ENCODE measurements at places on chromosomes 1 and 21. TPM values are rescaled to one million over a fixed set of nuclear protein-coding genes. Genes with fewer than 3 reads are reported as not detected.

DNA sequence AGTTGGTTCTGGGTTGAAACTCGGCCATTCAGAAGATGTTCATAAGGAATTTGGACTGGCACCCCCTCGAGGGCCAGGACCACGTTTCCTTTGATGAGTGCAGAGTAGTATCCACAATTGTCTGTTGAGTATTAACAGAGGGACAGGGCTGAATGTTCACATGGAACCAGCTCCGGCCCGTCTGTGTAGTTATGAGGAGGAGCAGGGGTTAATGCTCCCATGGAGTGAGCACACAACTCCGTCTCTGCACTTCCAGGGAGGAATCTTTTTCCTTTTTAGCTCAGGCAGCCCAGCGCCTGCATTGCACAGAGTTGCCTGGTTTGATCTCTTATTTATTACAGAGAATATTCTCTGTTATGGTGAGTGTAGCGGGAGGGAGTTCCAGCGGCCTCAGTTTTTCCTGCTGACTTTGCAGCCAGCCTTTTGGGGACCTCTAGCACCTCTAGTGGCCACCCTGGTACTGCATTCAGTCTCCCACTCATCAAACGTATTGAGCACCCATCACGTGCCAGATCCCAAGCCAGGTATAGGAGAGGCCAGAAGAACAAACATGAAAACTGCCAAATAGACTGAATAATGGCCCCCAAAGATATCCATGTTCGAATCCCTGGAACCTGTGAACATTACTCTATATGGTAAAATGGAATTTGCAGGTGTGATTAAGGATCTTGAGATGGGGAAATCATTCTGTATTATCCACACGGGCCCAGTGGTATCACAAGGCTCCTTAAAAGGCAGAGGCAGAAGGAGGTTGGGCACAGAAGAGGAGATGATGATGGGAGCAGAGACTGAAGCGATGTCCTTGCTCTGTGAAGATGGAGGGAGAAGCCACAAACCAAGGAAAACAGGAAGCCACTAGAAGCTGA lies 167.7 kb upstream of the CSF3R start:
- DNase-seq: no peak

GRCh38 chr1:19327301-19327700 lies 15.2 kb downstream of the SLC66A1 start:
- DNase-seq: no peak

DNA sequence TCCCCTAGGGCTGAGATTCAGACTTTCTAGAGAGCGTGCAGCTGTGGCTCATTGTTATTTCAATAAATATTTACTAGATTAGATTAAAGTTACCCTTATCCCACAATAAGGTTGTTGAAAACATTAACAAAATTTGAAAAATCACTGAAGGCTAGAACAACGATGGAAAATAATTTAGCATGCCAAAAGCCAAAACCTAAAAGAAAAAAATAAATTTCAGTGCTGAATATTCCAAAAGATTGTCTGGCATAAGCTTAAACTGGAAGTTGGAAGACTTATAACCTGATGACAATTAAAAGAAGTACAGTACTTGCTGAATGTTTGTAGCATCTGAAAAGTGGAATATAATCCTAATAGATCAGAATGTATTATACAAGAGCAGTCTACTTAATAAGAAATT lies 221.3 kb downstream of the USH2A start:
- no peak for DNase-seq

The VAV3 gene
- 39.3 TPM for total RNA-seq

The FYB2 gene
- 0.30 TPM for total RNA-seq

The LBR gene
- 64.8 TPM for total RNA-seq

The BCAR3 gene
- 14.2 TPM for total RNA-seq

DNA sequence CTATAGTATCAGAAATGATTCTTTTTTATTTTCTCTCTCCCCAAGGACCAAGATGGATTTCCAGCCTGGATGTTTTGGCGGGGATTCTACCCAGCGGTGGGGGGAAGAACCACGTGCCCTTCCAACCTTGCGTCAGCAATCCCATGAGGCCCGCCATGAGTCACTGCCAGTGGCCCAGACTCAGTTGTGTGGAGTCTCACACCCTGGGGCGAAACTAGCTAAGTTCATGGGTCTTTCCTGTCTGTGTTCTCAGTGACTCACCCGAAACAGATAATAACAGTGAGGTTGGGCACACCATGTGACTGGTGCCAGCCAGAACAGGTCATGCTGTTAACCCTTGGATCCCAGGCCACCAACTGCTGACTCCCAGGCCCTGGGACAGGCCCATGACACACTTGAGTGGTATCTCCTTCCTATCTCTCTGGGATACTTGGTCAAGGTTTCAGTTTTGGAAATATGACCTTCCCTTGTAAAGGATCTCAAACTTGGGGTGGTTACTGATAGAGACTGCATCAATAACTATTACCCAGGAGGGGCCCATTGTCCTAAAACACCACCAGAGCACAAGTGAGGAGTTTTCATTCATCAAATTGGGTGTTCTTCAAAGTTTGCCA lies 98.0 kb upstream of the DUSP10 start:
- no peak for DNase-seq

DNA sequence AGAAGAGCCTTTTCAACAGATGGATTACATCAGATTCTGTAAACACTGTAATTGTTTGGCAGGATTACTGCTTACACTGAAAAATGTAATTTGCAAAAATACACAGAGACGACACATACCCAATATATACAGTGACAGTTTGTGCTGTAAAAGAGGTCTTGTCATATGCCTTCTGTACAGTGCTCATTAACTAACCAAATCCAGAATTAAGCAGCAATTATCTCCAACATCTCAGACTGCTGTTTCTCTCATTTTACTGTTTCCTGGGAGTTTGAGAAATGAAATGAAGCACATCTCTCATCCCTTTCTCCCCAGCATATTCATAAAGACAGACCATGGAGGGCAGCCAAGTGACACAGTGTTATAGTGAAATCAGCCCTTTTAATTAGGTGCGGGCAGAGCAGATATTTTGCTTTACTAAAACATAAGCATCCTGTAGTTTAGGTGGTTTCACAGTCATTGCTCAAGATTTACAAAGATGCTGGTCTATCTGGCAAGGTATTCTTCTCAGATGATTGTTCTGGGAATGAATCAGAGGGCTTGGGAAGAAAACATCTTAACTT lies 618.4 kb upstream of the USP24 start:
- DNase-seq: peak; percentile 91

DNA sequence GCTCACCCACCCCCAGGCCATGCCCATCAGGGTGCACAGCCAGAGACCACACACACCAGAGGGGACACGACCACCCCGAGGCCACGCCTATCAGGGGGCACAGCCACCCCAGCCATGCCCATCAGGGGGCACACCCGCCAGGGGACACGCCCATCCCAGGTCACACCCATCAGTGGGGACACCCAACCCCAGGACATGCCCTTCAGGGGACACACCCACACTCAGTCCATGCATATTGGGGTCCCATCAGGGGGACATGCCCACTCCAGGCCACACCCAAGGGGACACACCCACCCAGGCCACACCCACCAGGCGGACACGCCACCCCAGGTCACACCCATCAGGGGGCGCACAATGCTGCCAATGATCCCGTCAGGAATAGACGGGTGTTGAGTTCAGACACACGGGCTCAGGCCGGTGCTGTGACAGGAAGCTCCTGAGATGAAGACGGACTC lies 20.7 kb downstream of the MCM3AP start:
- no peak for DNase-seq

DNA sequence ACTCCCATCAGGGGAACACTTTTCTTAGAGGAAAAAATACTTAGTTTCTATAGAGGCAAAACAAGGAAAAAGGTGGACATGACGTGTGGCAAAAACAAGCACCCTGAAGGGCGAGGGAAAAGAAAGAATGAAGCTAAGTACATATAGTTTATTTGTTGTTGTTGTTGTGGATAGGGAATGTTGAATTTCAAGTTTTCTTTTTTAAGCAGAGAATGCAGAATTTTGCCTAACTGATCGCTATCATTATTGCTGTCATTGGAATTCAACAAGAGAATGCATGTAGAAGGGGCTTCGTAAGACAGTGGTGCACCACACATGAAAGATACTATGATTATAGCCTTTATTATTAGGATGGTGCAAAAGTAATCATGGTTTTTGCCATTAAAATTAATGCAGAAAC lies 144.0 kb downstream of the LMO4 start:
- DNase-seq: no peak

The CHIT1 gene
- 2.6 TPM for total RNA-seq

- peak; percentile 54 for DNase-seq
Observed at GRCh38 chr1:68201546-68202238, 30.6 kb downstream of the WLS start.

DNA sequence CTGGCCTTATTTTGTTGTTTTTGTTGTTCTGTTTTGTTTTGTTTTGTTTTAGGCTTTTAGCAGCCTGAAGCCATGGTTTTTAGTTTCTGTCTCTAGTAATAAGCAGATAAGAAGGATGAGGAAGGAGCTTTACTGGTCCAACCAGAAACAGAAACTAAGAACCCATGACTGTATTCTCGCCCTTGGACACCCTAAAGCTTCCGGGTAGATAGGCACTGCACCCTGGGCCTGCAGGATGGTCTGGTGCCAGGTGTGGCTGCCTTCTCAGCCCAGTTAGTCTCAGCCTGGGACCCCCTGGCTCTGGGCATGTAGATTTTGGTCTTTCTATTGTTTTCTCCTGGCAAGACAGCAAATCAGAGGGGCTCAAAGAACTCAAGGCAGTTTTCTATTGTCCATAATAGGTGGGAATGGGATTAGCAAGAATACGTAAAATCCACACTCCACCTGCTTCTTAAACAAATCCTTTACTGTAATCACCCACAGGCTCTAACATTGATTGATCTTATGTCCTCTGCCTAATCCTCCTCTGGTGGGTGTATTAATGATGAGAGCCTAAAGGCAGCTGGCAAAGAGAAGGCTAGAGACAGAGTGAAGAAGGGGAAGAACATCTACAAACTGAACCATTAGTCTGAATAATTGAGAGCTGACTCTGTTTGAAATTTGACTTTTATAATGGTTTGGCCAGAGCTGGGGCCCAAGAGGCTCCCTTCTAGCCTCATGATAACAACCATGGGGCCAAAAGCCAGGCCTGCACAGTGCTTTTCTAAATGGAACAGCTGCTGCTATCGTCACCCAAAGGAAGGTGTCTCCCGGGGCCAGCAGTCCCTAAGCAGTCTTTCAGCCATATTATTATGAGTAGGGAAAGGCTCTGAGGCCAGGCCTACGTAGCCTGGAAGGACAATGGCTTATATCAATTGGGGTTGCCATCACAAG lies 106.8 kb upstream of the ATP1A1 start:
- DNase-seq: no peak

- DNase-seq: peak; percentile 35
Observed at GRCh38 chr1:107135463-107135862, 5.4 kb upstream of the NTNG1 start.

- DNase-seq: no peak
Observed at GRCh38 chr1:33361532-33362235, 40.8 kb upstream of the A3GALT2 start.

- DNase-seq: no peak
Observed at GRCh38 chr1:182292193-182292741, 99.3 kb downstream of the GLUL start.

The FAAH gene
- total RNA-seq: 11.2 TPM

The CENPL gene
- 12.8 TPM for total RNA-seq

The AMPD1 gene
- total RNA-seq: 8.2 TPM

The FMO5 gene
- total RNA-seq: 3.1 TPM

GRCh38 chr1:201113451-201114244 lies 1.4 kb upstream of the CACNA1S start:
- DNase-seq: no peak

DNA sequence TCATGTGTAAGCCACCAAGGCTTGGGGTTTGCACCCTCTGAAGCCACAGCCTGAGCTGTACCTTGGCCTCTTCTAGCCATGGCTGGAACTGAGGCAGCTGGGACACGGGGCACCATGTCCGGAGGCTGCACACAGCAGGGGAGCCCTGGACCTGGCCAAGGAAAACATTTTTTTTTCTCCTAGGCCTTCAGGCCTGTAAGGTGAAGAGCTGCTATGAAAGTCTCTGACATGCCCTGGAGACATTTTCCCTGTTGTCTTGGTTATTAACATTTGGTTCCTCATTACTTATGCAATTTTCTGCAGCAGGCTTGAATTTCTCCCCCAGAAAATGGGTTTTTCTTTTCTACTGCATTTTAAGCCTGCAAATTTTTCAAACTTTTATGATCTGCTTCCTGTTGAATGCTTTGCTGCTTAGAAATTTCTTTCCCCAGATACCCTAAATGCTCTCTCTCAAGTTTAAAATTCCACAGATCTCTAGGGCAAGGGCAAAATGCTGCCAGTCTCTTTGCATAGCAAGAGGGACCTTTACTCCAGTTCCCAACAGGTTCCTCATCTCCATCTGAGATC lies 295.8 kb downstream of the LTN1 start:
- DNase-seq: no peak

GRCh38 chr1:19096036-19096833 lies 113.8 kb downstream of the UBR4 start:
- no peak for DNase-seq

GRCh38 chr1:184656221-184656620 lies 98.4 kb downstream of the EDEM3 start:
- DNase-seq: no peak

DNA sequence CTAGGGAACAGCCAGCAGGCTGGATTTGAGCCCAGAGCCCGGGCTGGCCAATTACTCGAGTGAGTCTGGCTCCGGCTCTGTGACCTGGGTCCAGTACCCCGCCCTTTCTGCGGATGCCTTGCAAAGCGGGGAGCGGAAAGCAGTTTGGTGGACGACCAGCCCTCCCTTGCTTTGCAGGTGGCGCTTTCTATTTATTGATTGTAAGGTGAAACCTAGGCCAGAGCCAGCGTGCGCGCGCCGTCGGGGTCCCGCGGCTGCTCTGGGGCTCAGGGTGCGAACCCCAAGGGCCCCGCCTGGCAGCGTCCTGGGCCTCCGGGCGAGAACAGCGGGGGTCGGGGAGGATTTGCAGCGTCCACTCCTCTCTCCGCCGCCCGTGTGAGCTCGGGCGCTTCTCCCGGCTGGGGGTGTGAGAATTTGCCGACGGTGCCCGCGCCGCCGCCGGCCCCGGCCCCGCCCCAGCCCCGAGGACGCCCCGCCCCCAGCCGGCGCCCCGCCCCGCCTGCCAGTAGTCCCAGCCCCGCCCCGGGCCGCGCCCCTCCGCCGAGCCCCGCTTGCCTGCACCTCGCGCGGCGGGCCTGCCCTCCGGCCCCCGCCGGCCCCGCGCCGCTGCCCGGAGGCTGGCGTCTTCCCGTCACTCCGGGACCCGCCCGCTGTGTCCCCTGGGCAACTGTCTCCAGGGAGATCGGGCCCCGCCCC lies 37.6 kb downstream of the PIK3CD start:
- DNase-seq: no peak

GRCh38 chr1:78003882-78004718 lies 639 bp upstream of the DNAJB4 start:
- DNase-seq: peak; percentile 84

GRCh38 chr1:213003256-213003655 lies 12.4 kb downstream of the ANGEL2 start:
- no peak for DNase-seq

Data from skin of body (tissue), 3 donors.